ENCODE measurements at places on chromosomes 12 and 14.
A peak's percentile ranks its signal among the peaks of the same experiment; 100 is the strongest.

- no peak for DNase-seq
Measured at GRCh38 chr14:65604936-65605335, 192.4 kb downstream of the FUT8 start.

GRCh38 chr12:26987634-26988424 is 26.4 kb downstream of the TM7SF3 start:
- DNase-seq, result no peak

- no peak for DNase-seq
Measured at GRCh38 chr12:108016022-108016564, 113.0 kb upstream of the WSCD2 start.

DNA sequence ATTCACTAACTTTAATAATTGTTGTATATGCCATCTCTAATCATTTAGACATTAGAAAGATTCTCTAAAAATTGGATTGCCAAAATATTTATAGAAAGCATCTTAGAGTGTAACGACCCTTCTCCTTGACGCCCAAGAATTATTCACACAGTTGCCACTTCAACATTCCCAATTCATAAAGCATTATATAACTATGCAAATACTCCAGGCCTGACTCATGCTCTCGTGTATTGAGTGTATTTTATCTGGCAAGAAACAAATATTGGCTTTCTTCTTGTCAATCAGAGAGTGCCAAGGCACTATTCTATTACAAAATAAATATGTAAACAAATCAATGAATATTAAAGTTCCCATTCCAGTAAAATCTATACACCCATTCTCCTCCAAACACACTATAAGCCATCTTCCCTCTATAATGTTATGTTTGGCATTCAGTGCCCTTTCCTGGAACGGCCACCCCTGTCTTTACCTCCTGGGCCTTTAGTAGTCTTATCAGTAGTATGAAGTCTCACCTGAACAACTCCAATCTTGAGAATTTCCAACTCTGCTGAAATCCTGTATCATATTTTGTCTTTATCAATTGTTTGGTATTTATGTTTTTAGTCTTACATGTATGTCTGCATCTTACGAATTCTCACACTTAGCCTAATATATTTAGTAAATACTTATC is 182.6 kb downstream of the PIK3C2G start:
- no peak for DNase-seq

DNA sequence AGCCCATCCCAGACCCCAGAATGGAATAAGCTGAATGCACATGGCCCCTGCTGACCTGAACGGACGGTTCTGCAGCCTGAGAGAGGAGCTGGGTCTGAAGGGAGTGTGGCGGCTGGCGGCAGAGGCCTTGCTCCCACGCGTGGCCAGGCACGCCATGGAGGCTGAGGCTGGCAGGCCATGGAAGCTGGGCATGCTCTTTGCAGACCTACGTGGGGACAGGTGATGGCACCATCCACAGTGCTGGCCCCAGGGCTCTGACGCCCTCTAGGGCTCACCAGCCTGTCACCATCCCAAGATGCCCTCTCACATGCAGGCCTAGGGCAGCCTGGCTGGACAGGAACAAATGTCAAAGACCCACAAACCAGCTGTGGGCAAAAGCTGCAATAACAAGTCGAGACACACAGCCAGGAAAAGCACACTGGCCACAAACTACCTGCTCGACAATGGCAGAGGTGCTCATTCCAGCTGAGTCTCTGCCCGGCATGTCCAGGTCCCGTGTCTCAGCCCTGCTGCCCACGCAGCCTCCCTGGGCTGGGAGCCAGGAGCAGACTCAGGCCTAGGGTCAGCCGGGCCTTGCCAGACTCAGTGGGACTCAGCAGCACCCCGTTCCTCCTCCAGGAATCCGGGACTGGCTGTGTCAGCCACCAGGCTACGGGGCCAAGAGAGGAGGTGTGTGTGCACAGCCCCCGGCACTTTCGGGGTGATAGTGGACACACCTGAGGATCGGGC is 19.7 kb downstream of the BTBD6 start:
- DNase-seq, result no peak

DNA sequence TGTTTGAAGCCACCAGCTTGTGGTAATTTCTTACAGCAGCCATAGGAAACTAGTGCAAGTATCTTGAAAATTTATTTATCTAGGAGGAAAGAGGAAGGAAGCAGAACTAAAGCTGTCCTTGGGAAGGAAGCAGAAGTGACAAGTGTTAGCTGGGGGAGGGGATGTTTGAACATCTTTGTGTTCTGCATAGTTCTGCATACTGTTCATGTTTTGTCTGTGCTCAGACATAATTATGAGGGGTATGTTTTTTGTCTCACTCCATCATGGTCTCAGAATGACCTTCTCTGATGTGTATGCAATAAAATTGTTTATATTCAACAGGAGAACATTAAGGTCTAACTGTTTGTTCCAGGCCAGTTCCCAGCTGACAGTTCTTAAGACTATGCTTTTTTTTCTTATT is 606.5 kb downstream of the GALC start:
- DNase-seq, result no peak

- DNase-seq, result no peak
Measured at GRCh38 chr12:18522806-18523205, 215.0 kb downstream of the PLCZ1 start.

DNA sequence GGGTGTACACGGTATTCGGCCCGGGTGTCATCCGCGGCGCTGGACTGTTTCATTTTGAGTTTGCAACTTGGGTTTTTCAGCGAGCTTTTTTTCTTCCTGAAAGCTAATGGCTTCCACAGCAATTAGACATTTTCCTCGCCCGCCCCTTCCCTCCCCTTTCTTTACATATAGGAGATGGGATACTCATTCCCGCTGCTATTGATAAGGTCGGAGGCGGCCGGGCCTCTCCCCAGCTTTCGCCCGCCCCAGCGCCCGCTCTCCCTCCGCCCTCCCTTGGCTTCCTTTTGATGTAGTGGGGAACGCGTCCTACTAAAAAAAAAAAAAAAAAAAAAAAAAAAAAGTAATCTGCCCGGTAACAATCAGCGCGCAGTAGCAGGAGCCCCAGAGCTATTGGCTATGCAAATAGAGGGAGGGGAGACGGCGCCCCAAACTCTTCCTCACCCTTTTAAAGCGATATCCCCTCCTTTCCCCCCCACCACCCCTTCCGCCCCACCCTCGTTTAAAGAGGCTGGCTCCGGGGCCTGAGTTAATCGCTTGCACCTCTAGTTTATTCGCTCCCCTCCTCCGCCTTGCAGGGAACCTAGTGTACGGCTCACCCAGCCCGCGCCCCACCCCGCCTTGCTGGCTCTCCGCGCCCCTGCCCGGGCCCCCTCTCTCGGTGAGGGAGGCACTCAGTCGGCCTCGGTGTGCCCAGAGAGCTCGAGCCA is 1.7 kb upstream of the CCND2 start:
- peak; percentile 77 for DNase-seq

DNA sequence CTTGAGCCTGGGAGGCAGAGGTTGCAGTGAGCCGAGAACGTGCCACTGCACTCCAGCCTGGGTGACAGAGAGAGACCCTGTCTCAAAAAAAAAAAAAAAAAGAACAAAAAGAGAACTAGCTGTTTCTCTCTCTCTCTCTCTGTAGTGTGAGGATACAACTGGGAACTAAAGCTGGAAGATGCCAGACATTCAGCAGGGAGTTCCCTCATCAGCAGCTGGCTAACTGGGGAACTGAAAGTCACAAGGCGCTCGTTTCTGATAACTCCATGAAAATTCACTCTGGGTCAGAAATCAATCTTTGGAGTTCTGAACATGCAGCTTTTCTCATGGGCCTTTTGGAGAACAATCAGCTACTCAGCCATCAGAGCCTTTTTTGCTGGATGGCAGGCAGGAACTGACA is 43.5 kb upstream of the MAP1LC3B2 start:
- no peak for DNase-seq
